Naive thymus-derived CD4-positive, alpha-beta T cell (primary cell): ENCODE measurements at places on chromosomes 1 and 21. TPM values are rescaled to one million over a fixed set of nuclear protein-coding genes. Genes with fewer than 3 reads are reported as not detected.
A peak's percentile ranks its signal among the peaks of the same experiment; 100 is the strongest.

DNA sequence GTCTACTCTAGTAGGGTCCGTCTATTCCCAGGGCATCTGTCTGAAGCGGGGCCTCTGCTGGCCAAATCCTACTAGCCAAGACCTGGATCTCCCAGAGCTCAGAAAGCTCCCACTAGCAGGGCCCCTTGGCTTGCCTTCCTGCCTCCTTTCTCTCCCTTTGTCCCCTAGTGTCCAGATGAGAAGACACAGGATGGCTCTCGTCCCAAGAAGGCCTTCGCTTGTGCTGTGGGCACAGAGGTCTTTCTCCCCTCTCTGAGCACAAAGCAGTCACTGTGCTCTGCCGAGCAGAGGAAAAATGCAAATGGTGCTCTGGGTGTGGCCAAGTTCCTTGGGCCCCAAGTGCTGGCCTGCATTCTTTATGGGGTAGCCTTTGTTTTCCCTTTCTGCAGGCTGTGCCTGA lies 13.0 kb upstream of the GPR137B start:
- no peak for DNase-seq

DNA sequence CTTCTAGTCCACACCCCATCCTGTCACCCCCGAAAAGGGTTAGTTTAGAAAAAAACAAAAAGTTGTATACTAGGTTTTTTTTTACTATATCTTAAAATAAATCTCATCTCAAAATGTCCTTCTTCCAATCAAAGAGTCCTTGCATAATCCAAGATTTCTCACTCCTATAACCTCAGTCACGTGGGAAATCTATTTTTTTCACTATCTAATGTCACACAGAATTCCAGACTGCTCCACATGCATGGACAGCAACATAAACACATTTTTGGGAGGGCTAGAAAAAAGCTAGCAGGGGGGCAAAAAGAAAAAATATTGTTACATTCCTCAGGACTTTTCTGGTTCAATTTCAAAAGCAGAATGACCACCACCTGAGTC lies 39.3 kb downstream of the TGFBR3 start:
- DNase-seq = no peak

The OR2G6 gene
- polyA plus RNA-seq = not detected

The PTGFR gene
- polyA plus RNA-seq = not detected

- DNase-seq = no peak
These were observed 174.4 kb upstream of the GALNT2 start for GRCh38 chr1:229892515-229893117.

The GJA5 gene
- not detected for polyA plus RNA-seq

The KRTAP21-1 gene
- not detected for polyA plus RNA-seq

The SLAMF1 gene
- polyA plus RNA-seq = 17.4 TPM

DNA sequence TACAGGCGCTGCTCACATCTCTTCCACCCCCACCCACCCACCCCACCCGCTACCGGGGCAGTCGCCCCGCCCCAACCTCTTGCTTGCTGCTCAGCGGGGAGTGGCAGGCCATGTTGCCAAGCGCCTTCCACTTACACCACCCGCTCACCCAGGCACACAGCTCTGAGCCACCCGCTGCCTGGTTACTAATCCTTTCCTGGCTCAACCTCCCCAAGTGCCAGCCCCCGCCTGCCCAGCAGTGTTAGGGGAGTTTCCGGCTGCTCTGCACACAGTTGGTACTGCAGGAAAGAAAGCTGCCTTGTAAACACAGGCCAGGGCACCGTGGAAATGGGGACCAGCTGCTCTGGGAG lies 56.2 kb downstream of the LACTBL1 start:
- DNase-seq = no peak

- peak; percentile 78 for DNase-seq
These were observed 71.0 kb downstream of the CD46 start for GRCh38 chr1:207822602-207823451.
